Posterior cingulate gyrus (tissue), 11 donors: ENCODE measurements at places on chromosomes 11 and 22.

DNA sequence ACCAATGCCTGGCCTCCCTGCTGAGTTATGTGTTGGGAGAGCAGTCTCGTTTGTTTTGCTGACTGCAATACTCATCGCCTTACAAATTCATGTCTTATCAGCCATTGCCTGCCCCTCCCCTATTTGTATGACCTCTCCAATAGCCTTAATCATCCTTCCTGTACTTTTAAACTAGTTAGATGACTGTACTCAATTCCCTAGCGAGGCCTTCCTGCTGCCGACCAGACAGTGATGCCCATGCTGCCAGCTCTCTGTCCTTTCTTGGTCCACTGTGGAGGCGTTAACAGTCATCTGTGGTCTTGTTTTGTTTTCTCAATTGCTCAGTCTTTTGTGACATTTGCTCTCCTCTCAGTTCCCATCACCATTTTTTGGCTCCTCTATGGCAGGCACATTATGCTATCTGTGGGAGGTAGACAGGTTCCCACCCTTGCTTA, 20.3 kb upstream of the YPEL1 start:
- no peak for DNase-seq

DNA sequence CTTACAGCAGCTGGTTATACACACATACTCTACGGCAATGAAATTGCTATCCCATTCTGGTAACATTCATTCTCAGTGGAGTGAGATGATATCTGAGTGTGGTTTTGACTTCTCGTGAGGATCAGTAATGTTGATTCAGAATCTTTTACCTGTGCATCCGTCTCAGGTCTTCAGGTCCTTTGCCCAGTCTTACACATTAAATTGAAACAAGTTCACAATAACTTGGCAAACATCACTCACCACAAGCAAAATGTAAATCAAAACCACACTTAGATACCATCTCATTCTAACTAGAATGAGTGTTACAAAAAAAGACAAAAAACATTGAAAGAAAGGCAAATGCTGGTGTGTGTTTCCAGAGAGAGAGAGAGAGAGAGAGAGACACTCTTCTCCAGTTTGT, 14.0 kb downstream of the RGL4 start:
- DNase-seq, result no peak

DNA sequence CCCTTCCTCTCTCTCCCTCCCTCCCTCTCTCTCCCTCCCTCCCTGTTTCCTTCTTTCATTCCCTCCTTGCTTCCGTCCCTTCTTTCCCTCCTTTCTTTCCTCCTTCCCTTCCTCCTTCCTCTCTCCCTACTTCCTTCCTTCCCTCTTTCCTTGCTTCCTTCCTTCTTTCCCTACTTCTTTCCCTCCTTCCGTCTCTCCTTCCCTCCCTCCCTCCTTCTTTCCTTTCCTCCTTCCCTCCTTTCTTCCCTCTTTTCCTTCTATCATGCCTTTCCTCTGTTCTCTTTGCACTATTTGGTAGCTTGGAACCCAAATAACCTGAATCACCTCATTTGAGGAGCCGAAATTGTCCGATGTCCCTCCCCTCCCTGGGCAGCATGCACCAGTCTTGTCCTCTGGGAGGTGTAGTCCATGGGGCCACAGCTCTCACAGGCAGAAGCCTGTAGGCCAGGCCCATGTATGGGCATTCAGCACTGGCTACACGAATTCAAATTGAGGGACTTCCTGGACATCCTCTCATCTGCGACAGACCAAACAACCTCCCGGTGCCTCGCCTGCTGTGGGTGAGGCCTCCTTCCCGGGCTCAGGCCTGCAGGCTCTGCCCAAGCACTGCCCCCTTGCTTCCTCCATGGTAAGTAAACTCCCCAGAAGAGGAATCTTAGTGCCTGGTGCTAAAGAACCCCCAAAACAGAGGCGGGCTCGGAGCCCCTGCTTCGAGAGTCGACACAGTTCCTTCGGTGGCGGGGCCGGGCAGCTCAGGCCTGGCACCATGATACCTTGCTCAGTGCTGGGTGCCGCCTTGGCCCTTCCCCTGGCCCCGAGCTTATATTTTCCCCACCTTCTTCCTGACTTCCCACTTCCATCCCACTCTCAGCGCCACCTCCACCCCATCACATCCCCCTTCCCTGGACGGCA, 454.1 kb upstream of the CADM1 start:
- DNase-seq, result no peak

GRCh38 chr11:7606496-7606895, 66.8 kb downstream of the CYB5R2 start:
- no peak for DNase-seq

- no peak for DNase-seq
Observed at GRCh38 chr22:41642331-41643110, 21.4 kb downstream of the XRCC6 start.

DNA sequence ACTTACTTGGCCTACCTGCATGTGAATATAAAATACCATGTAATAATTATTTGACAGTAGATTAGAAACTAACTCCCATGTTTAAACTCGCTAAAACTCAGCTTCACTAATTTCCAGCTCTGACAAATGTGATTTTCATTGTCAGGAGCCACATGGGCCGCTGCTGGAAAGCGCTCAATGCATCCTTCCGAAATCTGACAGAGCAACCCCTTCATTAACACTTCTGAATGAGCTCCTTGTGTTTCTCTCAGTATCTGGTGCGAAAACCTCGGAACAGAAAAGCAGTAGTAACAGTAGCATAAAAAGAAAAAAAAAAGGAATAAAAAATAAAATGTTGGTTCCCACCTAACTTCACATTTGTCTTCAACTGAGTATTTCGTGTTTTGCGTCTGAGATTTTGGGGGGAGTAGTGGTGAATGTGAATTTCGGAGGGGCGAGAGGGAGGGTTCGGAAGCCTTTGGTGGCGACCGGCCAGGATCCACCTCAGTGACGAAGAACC, 710 bp downstream of the MTCH2 start:
- DNase-seq, result no peak

DNA sequence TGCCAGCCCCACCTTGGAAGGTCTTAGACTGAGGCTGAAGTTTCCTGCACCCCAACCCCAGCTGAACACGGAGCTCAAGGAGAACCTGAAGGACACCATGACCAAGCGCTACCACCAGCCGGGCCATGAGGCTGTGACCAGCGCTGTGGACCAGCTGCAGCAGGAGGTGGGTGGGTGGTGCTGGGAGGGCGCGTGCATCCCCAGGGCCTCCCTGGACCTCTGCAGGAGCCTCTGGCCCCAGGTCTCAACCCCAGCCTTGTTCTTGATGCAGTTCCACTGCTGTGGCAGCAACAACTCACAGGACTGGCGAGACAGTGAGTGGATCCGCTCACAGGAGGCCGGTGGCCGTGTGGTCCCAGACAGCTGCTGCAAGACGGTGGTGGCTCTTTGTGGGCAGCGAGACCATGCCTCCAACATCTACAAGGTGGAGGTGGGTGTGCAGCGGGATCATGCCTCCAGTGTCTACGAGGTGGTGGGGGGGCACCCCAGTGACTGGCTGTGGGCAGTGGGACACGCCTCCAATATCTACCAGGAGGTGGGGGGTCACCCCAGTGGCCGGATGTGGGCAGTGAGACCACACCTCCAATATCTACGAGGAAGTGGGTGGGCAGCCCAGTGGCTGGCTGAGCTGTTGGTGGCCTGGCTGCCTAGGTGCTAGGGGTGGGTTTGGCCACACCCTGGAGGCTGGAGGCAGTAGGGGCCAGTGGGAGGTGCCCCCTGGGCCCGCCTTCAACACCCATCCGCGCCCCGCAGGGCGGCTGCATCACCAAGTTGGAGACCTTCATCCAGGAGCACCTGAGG, 4.6 kb downstream of the CD151 start:
- DNase-seq, result no peak

DNA sequence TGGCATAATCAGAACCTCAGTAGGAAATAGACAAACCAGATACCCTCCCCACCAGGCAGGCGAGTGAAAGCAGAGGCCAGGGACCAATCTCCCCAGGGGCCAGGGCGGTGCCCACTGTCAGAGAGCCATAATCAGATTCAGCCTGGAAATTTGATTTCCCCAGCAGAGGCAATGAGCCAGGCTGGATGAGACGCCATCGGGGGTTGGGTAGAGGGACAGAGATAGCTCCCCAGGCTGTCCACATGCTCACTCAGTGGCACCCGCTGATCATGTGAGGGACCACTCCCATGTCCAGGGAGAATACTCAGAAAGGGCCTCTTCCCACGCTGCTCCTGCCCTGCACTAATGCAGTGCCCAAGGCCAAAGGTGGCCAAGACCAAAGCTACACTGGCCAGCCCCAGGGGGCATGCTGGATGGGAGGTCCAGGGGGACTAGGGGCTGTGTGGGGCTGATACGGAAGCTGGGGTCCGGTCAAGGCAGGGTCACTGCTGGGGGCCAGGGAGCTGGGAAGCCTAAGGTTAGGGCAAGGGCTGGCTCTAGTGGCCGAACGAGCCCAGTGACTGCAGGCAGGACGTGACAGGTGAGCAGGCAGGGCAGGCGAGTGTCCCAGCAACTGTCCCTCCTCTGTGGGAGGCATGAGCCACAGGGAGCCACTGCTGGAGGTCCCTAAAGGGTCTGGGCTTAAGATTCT, 19.8 kb downstream of the ARVCF start:
- DNase-seq, result no peak

- DNase-seq, result no peak
Observed at GRCh38 chr11:11456866-11457265, 103.8 kb upstream of the CSNK2A3 start.

DNA sequence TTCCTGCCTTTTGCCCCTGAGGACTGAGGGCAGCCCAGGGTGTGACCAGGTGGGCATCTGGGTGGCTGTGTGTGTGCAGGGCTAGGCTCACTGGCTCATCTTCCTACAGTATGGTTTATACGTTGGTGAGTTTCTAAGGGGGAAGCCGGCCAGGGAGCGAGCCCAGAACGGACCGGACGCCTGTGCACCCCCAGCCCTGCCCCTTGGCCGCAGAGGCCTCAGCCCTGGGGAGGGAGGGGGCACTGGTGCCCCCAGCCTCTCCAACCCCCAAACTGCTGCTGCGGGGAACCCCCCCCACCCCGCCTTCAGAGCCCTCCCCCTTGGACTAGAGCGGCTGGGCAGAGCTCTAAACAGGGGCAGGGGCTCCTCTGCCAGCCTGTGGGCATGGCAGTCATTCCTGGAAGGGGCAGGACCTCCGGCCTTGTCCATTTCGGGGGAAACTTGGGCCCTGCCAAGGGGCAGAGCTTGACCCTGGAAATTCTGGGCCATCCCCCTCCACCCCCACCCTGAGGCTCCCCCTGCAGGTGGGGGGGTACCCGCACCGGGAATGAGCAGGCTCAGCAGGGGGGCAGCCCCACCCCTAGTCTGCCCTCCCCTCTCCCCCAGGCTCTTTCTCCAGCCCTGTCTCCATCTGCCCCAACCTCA, 5.4 kb downstream of the YIF1A start:
- no peak for DNase-seq

GRCh38 chr11:112715056-112715455, 246.2 kb upstream of the NCAM1 start:
- DNase-seq, result no peak

DNA sequence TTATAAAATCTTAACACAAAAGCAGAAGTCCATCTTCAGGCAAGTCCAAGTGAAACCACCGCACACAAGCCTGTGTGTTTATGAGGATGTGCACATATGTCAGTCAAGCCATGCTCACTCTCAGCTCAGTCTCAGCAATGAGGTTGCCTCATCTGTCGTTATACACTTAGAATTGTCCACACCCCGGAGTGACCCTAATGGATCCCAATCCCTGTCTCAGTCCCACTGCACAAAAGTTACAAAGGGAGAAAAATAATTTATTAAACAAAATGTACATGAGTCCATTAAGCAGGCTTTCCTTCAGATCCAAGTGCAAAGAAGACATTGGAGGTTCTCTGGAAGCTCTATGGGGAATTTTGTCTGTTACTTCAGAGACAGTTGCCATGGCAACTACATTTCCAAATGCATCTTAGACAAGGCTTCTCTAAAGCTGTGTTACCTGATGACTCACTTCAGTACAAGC, 24.4 kb downstream of the OR8B12 start:
- no peak for DNase-seq

DNA sequence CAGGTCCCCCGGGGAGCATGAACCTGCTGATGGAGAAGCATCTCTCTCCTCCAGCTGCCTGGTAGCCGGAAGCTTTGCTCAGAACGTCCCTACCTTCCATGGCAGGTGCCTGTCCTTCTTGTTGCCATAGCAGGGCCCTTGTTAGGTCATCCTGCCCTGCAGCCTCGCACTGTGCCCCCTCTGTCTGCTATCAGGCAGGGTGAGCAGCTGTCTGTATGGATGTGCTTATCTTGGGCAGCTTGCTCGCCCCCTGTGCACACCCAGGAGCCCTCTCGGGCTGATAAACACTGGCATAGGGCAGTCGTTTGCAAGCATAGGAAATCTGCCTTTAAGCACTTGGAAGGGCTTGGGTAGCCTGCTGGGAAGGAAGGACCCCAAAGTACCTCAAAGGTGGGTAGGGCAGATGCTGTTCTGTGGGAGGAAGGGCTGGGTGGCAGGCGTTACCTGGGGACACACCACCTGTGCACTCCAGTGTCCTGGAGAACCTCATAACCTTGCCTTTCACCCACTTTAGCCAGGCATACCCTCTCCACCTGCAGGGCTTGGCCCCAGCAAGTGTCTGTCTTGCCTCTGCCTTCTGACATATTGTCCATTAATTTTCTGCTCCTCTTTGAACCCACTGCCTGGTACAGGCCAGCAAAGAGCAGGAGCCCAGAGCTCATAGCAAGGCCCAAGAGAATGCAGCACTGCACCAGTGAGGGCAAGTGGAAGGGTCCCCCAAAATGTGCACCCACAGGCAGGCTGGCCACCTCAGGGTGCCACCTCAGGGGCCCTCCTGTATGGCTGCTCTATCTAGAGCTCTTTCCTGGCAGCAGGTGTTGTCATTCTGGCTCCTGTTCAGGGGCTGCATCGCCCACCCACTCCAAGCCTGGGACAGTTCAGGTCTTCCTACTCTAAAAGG, 8.0 kb upstream of the COMT start:
- no peak for DNase-seq

GRCh38 chr11:74471037-74471436, 3.7 kb upstream of the KCNE3 start:
- DNase-seq, result no peak

DNA sequence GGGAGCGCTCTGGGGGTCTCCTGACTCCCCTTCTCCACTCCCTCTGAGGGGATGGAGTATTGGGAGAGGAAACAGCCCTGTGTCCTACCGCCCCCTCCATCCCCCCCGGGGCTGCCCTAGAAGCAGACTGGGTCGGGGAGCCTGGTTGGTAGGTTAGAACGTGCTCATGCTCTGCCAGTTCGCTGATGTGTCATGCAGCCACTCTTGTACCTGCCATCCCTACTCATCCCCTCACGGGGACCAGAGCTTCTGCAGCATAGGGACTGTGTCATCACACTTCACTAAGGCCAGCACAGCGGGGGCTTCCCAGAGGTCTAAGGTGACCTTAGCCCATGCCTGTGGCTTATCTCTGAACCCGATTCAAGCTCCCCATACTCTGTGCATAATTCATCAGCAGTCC, 4.7 kb downstream of the KCNJ1 start:
- DNase-seq, result no peak

DNA sequence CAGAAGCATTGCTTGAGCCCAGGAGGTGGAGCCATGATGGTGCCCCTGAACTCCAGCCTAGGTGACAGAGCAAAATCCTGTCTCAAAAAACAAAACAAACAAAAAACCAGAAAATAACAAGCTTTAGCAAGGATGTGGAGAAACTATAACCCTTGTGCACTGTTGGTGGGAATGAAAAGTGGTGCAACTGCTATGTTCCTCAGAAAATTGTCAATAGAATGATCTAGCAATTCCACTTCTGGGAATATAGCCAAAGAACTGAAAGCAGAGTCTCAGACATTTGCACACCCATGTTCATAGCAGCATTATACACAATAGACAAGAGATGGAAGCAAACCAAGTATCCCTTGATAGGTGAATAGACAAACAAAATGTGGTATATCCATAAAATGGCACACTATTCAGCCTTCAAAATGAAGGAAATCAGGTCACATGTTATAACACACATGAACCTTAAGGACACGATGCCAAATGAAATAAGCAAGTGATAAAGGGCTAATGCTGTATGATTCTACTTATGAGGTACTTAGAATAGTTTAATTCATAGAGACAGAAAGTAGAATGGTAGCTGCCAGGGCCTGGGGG, 15.9 kb downstream of the KLHL22 start:
- no peak for DNase-seq
